ENCODE measurements at places on chromosomes 6 and 20.

DNA sequence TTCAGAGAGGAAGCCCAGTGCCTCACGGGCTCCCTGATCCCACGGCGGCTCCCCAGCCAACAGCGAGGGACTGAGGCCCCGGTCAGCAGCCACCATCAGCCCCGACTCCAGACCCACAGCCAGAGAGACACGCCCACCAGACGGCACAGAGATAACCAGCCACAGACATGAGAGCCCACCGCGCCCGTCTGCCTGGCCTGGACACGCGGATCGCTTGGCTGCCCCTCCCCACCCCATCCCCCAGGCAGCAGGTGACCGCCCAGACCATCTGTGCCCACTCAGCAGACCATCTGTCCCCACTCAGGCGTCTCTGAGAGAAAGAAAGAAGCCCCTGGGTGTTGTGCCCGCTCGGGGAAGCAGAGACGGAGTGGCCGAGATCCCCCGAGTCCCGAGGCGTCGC, 55.5 kb upstream of the CHRNA4 start:
- no peak overlapping the region for H3K4me3 ChIP-seq
- no peak for DNase-seq
- H3K36me3 ChIP-seq: no peaks in the 10 kb centered on the region
- H3K4me1 ChIP-seq: no peaks in the 10 kb centered on the region
- no peak overlapping the region for H3K27ac ChIP-seq

GRCh38 chr6:113169484-113169883, 687.7 kb upstream of the MARCKS start:
- H3K27ac ChIP-seq: no peak overlapping the region
- peaks cover 10% of the 10 kb centered on the region for H3K4me1 ChIP-seq
- H3K4me3 ChIP-seq: no peak overlapping the region
- no peaks in the 10 kb centered on the region for H3K27me3 ChIP-seq
- H3K36me3 ChIP-seq: no peaks in the 10 kb centered on the region

DNA sequence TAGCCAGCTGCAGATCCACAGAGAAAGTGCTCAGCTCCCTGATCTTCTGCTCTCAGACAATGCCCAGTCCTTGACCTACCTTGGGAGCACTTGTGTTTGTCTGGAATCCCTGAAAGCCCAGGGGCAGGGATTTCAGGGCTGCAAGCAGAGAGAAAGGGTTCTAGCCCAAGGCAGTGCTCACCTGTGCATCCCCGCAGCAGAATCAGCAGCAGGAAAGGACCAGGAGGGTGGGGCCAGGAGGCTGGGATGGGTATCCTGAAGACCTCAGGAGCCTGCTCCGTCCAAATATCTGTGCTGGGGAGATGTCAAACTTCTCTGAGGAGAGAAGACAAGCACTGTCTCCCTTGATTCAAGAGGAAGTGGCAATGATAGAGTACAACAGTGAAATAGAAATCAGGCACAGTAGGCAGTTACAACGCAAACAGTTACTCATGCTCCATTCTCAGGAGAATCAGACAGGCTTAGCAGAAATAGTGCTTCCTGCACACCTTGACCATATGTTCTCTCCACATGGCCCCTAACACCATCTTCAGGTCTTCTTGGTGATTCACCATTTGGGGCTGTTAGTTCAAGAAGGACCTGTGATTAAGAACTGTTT, 28.7 kb upstream of the SIRPG start:
- no peaks in the 10 kb centered on the region for H3K36me3 ChIP-seq
- H3K27ac ChIP-seq: no peak overlapping the region
- H3K4me3 ChIP-seq: no peak overlapping the region
- H3K27me3 ChIP-seq: no peaks in the 10 kb centered on the region

DNA sequence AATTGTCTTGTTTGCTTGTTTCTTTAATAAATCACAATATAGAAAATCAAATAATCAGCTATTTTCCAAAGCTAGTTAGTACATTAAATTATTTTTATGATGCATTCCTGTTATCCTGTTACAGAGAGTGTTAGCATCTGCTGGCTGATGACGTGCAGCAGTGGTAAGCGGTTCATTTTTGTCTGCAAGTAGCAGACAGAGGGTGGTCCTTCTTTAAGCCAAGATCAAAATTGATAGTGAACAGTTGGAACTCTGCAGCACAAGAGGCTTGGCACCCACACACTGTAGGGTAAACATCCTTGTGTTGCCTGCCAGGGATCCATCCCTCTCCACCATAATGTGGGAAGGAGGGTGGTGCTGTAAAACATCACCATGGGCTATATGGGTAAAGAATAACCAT, 158.3 kb downstream of the FRK start:
- H3K4me3 ChIP-seq: no peak overlapping the region
- no peak overlapping the region for H3K27ac ChIP-seq
- H3K27me3 ChIP-seq: no peaks in the 10 kb centered on the region
- no peaks in the 10 kb centered on the region for H3K4me1 ChIP-seq
- no peaks in the 10 kb centered on the region for H3K36me3 ChIP-seq
- DNase-seq: no peak

DNA sequence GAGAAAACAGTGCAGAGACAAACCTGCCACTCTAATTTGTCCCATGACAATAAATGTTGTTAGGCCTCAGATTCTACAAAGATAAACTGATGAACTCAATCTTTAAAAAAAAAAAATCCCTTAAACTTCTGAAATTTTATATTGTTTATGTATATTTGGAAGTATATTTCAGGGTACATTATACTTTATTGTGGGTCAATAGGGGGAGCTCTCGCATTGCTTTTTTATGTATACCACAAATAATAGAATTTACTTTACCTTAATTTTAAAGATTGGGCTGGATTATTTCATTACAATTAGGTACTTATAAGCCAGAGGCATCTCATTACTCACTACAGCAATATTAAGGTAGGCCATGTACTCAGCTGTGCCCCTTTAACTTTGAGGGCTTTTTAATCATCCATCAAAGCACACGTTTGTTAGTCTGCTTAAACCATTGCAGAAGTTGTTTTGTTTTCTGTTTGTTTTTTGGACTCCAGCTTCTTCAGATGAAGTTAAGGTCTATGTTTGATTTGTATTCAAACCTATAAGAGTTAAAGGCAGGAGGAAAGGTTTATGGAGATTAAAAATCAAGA, 56.3 kb upstream of the EYA4 start:
- peak; percentile 13 for DNase-seq
- no peaks in the 10 kb centered on the region for H3K36me3 ChIP-seq
- no peak overlapping the region for H3K4me3 ChIP-seq
- H3K27ac ChIP-seq: no peak overlapping the region
- no peaks in the 10 kb centered on the region for H3K27me3 ChIP-seq
- H3K4me1 ChIP-seq: peaks cover 3% of the 10 kb centered on the region

GRCh38 chr6:41713650-41714291, 21.6 kb downstream of the TFEB start:
- no peak overlapping the region for H3K4me3 ChIP-seq
- H3K27me3 ChIP-seq: no peaks in the 10 kb centered on the region
- H3K36me3 ChIP-seq: no peaks in the 10 kb centered on the region
- no peak for DNase-seq
- peaks cover 53% of the 10 kb centered on the region for H3K4me1 ChIP-seq

GRCh38 chr20:58168843-58169242, 59.6 kb downstream of the ANKRD60 start:
- no peaks in the 10 kb centered on the region for H3K4me1 ChIP-seq
- H3K4me3 ChIP-seq: no peak overlapping the region
- DNase-seq: no peak
- H3K27ac ChIP-seq: no peak overlapping the region

DNA sequence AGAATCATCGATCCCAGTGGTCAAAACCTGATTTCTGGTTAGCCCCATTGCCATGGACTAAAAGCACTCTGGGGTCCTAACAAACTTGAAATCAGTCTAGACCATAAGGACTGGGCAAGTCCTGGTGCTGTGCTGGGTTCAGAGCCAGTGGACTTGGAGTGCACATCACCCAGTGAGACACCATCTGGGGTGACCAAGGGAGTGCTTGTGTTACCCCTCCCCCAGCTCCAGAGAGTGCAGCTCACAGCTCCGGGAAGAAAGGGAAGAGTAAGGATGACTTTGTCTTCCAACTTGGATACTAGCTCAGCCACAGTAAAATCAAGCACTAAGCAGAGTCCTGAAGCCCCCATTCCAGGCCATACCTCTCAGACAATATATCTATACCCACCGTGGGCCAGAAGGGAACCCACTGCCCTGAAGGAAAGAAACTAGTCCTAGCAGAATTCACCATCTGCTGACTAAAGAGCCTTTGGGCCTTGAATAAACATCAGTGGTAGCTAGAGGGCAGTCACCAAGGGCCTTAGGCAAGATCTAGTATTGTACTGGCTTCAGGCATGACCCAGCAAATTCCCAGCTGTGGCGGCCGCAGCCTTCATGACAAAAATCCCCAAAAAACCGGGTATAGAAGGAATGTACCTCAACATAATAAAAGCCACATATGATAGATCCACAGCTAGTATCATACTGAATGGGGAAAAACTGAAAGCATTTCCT, 153.5 kb upstream of the OGFRL1 start:
- H3K27me3 ChIP-seq: no peaks in the 10 kb centered on the region
- DNase-seq: no peak
- no peaks in the 10 kb centered on the region for H3K36me3 ChIP-seq
- no peak overlapping the region for H3K27ac ChIP-seq
- H3K4me1 ChIP-seq: no peaks in the 10 kb centered on the region
- no peak overlapping the region for H3K4me3 ChIP-seq

DNA sequence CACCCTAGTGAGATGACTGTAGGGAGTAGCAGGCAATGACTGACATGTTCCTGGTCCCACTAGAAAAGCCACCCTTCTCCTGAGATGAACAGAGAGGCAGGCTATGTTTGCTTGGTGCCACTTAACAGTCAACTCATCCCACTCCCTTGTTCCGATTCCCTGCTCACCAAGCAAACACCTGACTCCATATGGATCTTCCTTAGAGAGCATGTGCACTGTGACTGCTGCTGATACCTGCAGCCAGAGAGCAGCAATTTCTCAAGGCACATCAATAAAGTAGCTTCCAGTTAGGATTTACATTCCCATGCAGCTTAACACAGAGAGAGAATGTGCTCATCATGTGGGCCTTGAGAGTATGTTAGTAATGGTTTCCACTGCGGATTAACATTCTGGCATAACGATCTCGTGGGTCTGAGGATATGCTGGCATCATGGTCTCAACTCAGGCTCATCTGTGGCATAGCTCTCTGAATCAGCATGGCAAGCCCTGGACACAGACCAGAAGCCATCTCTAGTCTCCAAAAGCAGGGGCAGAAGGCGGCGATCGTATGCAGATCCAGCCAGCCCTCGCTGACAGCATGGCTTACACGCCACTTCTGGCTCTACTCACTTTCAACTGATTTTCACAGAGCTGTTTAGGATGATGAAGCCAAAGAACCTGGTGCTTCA, 43.9 kb downstream of the ATXN1 start:
- H3K27me3 ChIP-seq: no peaks in the 10 kb centered on the region
- no peak overlapping the region for H3K27ac ChIP-seq
- H3K36me3 ChIP-seq: no peaks in the 10 kb centered on the region

DNA sequence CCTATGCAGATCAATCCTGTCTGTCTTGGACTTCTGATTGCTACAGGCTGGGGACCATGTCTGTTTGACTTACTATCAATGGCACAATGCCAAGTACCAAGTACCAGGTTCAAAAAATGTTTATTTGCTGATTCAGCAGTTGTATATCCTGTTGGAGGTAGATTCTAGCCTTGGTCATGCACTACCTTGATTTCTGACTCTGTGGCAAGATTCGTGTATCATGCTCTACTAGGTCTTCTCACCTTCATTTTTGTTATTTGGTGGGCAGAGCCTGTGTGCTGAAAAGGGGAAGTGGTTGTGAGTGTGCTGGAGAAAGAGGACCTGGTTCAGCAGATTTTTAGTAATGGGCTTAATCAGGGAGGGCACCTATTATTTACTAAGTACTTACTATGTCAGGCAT, 192.4 kb upstream of the MYLIP start:
- no peaks in the 10 kb centered on the region for H3K36me3 ChIP-seq
- DNase-seq: no peak
- H3K4me1 ChIP-seq: no peaks in the 10 kb centered on the region
- H3K27me3 ChIP-seq: no peaks in the 10 kb centered on the region
- H3K4me3 ChIP-seq: no peak overlapping the region
- H3K27ac ChIP-seq: no peak overlapping the region

DNA sequence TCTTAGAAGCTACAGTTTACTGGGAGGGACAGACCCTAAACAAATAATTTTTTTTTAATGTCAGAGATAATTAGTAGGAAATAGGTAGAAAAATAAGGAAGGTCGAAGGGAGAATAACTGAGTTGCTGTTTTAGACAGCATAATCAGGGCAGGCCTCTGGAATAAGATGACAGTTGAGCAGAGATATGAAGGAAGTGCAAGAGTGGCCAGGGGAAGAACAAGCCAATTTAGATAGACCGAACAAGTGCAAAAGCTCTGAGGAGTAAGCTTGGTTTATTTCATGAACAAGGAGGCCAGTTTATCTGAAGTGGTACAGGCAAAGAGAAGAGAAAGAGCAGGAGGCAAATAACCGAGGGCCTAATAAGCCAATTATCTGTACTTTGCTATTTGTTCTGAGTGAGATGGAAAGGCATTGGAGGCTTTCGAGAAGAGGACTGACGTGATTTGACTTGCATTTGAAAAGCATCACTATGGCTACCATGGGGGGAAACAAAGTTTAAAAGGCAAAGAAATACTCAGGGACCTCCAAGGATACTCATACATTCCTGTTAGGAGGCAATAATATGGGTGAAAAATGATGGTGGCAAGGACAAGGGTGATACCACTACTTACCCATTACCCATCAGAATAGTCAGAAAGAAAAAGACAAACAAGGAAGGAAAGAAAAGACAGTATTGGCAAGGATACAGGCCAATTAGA, 19.7 kb downstream of the PROCR start:
- peaks cover 43% of the 10 kb centered on the region for H3K4me1 ChIP-seq
- peak overlapping the region; percentile 94 for H3K27ac ChIP-seq
- DNase-seq: peak; percentile 50
- no peaks in the 10 kb centered on the region for H3K27me3 ChIP-seq

DNA sequence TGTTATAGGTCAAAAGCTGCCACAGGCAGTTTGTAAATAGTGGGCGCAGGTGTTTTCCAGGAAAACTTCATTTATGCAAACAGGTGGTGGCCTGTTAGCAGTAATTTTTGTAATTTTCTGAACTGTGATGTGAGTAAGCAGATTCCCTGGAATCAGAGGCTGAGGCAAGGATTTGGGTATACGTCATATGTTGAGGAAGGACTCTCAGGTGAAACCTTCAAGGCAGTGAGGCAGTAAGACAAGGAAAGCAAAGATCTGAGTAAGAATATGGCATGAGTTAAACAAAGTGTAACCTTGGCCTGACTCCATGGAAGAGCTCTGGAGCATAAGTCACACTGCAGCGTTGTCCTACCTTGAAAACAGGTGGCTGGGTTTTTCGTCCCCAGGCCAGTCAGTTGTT, 291.1 kb upstream of the BTBD3 start:
- DNase-seq: no peak
- H3K4me3 ChIP-seq: no peak overlapping the region
- no peaks in the 10 kb centered on the region for H3K4me1 ChIP-seq
- no peaks in the 10 kb centered on the region for H3K27me3 ChIP-seq

GRCh38 chr20:57375652-57376230, 15.5 kb upstream of the RBM38 start:
- H3K27me3 ChIP-seq: no peaks in the 10 kb centered on the region
- peaks cover 62% of the 10 kb centered on the region for H3K36me3 ChIP-seq
- no peaks in the 10 kb centered on the region for H3K4me1 ChIP-seq
- DNase-seq: no peak
